ENCODE measurements at places on chromosomes 6 and 20.

- no peak for DNase-seq
These were observed 1.0 kb upstream of the TGM6 start for GRCh38 chr20:2379511-2380229.

DNA sequence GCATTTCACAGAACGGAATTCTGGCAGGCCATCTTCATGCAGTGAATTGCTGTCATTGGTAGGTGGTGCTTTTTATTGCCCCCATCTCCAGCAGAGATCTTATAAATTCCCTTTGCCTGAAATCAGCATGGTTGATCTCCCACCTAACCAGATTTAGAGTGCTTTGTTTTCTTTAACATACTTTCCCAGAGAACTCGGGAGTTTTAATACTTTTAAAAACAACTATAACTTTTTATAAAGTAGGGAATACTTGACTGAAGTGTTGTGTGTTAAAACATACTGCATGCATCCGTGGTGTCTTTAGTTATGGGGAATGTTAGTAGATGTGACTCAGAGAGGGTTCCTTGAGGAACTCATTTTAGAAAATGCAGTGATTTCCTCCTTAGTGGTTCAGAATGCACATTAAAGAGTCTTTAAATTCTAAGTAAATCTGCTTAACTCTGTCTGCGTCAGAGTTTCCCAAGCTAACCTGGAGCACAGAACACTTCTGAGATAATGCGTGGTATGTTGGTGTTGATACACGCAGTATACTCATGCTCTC, 54.9 kb downstream of the AKAP12 start:
- DNase-seq: no peak

- DNase-seq: no peak
These were observed 3.6 kb downstream of the SULF2 start for GRCh38 chr20:47781632-47782031.

GRCh38 chr6:87742106-87742505, 40.1 kb upstream of the AKIRIN2 start:
- DNase-seq: no peak

DNA sequence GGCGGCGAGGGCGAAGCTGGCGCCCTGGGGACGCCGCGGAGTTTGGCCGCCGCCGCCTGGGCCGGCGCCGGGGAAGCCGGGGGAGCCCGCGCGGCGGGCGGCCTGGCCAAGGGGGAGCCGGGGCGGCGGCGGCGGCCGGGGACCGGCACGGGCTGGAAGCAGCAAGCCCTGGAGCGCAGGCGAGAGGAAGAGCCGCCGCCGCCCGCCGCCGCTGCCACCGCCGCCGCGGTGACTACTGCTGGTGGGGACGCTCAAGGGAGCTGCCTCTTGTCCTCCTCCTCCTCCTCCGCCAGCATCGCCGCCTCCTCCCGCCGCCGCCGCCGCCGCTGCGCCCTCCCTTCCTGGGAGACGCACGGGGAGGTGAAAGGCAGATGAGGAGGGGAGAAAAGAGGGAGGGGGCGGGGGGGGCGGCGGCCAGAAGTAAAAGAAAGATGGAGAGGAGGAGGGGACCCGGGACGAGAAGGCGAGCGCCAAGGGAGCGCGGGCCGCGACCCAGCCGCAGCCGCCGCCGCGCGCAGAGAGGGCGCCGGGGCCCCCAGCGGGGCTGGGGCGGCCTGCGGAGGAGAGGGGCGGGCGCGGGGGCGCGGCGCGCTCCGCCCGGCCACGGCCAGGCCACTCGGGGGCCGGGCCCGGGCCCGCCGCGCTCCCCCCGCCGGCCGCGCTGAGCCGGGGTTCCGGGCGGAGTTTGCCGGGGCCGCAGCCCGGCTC, 846 bp downstream of the PDE10A start:
- no peak for DNase-seq

All from liver (tissue), 10 donors.